Kidney capillary endothelial cell (primary cell): ENCODE measurements at places on chromosomes 4 and X.

DNA sequence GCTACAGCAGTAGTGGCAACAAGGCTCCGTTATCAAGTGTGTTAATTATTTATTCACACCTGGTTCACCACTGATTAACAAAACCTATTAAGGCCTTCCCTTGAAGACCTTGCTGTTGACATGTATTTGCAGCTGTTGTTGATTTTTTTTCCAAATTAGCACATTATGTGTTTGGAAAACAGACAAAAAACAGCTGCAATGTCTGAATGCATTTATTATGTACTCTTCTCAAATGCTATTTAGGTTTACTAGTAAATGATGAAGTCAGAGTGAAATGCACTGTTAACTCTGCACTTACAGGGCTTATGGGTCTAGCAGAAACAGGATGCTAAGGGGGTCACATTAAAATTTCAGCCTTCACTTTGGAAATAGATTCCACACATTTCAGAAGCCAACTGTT lies 99.5 kb upstream of the PCDH7 start:
- no peak for DNase-seq

DNA sequence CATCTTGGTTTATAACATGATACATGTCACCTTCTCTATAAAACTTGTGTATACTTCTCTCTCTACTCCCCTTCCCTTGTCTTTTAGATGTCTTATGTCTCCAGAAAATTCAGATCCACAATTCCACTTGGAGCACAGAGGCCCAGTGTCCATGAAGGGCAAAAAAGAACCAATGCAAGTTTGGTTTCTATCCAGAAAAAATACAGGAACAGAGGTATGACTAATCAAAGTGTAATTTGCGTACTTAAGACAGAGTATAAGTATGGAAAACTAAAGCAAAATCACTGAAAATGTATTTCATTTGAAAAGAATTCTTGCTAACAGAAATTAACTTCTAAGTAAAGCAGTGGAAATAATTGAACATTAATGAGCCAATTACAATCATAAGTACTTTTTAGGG lies 46.2 kb downstream of the GUCY1B1 start:
- no peak for DNase-seq

DNA sequence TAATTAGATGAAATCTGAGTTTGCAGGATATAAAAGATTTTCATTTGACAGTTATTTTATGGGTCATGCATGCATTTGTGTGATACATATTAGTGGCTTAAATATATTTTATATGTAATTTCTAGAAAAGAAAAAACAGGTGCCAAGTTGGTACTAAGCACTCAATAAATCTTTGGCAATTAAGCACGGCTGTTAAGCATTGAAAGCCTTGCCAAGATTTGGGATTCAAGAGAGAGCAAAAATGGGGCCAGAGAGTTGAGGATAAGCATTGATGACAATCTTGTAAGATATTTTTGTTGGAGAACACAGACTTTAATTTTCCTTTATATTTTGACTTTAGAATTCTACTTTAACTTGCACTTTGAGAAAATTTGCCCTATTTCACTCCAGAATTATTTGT lies 249.8 kb upstream of the MAD2L1 start:
- no peak for DNase-seq

GRCh38 chr4:185865901-185866328 lies 53.9 kb upstream of the SORBS2 start:
- no peak for DNase-seq

DNA sequence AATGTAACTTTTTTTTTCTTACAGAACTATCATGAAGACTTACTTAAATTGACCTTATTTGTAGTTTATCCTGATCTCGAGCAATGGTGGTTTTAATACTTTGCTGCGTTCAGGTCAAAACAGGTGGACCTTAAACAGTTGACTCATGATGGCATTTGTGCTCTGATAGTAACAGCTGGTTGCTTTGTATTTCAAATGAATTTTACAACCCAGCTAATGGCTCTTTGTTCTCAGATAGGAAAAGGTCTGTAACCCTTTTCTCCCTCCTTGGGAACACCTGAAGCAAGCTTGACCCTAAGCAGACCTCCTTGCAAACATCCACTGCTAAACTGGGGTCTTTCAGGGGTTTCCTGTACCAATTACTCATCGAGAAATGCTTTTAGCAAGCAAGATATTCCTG lies 79.2 kb downstream of the F11 start:
- no peak for DNase-seq

DNA sequence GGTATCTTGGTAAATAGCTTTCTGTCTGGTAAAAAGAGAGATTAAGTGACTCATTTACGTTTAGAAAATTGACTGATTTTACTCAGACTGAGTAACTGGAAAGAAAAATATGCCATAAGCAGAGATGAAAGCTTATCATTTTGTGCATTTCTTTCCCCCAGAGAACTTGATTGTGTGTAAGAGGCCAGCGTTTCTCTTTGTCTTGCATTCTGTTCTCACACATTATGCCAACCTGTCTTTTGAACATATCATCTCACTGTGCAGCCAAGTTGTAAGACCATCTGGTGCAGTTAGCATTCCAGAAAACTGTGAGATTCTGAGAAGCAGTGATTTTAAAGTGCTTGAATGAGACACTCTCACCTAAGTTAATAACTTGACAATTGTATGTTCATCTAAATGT lies 651.3 kb downstream of the TECRL start:
- no peak for DNase-seq

- no peak for DNase-seq
These were observed 530.8 kb downstream of the GRXCR1 start for GRCh38 chr4:43423276-43423675.

- no peak for DNase-seq
These were observed 195.2 kb upstream of the SLC7A11 start for GRCh38 chr4:138437263-138437851.

- DNase-seq: no peak
These were observed 299.5 kb upstream of the CLNK start for GRCh38 chr4:10983885-10984640.

DNA sequence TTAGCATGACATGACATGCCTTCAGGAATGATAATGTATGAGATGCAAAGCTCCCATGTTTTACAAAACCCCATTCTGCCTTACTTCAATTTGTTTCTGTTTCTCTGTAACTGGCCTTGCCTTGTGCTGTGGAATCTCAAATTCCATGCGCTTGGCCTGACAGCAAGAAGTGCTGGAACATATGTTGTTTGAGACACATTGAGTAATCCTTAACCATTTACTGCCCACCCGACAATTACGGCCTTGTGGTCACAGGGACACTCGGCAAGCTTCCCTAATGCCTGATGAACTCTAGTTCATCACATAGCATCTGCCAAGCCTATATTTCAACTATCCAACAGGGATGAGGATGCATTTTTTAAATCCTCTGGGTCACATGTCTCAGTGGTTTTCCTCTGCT lies 226.4 kb upstream of the CASK start:
- DNase-seq: no peak

- peak; percentile 51 for DNase-seq
These were observed 577 bp upstream of the GLRA2 start for GRCh38 chrX:14528629-14529289.

GRCh38 chr4:37652747-37653527 lies 33.2 kb downstream of the RELL1 start:
- DNase-seq: no peak

DNA sequence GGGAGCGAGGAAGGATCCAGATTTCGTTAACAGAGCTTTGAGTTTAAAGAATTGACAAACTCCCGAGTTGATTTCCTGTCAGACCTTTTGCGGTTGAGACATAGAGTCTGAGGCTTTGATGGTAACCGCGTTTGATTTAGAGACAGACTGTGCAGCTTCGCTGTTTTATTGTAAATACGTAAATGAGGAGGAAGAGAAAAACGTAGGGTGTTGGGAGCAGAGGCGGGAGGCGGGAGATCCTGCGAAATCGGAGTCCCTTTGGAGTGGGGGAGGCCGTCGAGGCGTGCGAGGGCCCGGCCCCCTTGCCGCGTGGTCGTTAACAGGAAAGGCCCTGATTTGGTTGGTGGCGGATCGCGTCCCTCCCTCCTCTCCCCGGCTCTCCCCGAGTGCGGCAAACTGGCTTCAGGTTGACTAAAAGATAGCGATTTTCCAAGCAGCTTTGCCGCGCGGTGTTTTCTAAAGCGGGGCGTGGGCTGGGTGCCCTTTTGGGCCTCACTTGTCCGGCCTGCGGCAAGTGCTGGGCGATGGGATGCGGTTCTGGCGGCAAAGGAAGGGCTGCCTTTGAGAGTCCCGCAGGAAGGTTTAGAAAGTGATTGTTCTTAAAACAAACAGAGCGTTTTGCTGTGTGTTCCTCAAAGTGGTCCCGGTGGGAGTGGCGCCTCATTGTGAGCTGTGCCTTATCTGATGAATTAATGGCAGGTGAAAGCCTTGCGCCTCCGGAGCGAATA lies 857 bp downstream of the SCML1 start:
- no peak for DNase-seq

- DNase-seq: no peak
These were observed 41.1 kb downstream of the REELD1 start for GRCh38 chr4:146255463-146255862.

DNA sequence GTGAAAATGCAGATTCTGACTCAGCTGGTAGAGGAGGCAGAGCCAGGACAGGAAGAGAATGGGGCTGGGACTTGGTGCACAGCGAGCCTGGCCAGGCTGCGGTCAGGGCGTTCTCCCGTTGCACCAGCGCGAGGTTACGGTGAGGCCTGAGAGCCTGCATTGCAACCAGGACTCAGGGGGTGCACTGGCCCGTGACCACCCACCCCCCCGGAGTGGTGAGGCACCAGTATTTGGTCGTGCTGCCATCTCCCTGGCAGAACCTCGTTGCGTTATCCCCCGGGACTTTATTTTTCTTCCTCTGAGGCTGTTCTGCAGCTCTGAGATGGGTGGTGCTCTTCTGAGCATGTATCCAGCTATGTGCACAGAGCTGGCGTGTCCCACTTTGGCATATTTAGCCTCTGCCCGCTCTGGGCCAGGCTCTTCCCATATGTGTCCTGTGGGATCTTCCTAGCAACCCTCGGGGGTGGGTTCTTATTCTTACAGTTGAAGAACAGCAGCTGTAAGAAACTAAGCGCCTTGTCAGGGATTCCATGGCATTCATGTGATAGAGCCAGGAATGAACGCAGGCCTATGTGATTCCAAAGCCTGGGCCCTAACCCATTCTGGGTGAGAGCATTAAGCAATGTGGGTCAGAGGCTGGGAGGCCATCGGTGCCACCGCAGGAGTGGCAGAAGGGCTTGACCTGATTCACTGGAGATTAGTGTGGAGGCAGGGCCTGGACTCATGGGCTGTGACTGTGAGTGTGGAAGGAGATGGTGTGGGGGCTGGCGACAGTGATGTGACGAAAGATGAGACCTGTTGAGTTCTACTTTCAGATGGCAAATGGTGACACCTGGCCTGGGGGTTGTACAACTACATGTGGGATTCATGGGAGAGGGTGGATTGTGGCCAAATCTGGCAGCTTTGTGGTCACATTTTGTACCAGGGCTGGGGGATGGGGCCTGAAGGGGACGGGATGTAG lies 3.1 kb downstream of the TADA2B start:
- DNase-seq: no peak

- no peak for DNase-seq
These were observed 317.1 kb upstream of the PABPC4L start for GRCh38 chr4:134518574-134519217.

GRCh38 chr4:70874268-70875156 lies 27.7 kb upstream of the MOB1B start:
- DNase-seq: no peak

DNA sequence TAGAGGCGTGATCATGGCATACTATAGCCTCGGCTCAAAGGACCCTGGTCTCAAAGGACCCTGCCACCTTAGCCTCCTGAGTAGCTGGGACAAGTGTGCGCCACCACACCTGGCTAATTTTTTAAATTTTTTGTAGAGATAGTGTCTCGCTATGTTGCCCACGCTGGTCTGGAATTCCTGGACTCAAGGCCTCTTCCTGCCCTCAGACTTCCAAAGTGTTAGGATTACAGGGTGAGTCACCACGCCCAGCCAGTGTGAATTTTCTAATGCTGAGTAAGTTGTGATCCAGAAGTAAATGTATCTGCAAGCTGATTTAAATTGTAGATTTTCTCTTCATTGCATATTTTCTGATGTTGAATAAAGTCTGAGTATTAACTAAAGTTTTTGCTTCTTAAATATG lies 2.6 kb upstream of the ZNF674 start:
- peak; percentile 52 for DNase-seq

DNA sequence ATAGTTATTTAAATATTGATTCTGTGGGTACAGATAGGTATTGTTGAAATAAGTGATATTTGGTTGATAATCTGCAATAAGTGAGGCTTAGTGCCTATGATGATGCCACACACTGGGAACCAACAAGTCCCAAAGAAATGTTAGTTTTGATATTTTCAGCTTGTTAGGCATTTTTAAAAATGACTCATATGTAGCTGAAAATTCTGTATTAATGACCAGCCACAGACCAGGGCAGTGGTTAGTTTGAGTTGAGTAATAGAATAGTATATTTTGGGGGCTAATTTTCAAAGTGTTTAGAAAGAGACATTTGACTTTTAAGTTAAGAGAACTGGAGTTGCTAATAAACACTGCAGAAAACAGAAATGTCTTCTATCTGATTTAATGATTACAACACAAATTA lies 9.4 kb downstream of the INTU start:
- no peak for DNase-seq

DNA sequence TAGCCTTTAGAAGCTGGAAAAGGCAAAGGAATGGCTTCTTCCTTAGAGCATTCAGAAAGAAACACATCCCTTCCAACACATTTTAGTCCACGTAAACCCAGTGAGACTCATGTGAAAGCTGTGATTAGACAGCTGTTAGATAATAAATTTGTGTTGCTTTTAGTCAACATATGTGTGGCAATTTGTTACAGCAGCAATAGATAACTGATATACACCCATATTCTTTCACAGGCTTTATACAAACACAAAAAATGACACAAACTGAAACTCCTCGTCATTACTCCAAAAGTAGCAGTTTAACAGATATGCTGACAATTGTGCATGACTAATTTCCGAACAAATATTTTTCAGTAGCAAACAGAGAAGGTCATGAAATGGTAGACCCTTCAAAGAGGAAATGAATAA lies 65.3 kb downstream of the ANTXR2 start:
- DNase-seq: peak; percentile 63

- no peak for DNase-seq
These were observed 774.8 kb upstream of the TENM3 start for GRCh38 chr4:181468451-181468850.

GRCh38 chrX:39063702-39064101 lies 262.4 kb downstream of the MID1IP1 start:
- DNase-seq: no peak

DNA sequence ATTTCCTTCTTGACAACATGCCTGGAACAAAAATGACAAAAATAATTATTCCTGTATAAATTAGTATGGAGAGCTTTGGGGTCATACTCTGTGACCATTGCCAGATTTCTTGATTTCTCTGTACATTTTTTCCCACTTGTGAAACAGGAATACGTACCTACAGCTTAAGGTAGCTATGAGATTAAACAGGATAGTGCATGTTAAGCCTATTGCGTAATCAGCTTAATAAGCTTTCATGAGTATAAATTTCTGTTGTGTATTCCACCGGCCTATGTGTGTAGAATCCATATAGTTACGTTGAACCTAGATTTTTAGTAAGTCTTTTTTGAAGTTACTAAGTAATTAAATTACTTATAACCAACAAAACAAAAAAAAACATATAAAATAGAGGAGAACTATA lies 334.9 kb downstream of the DCTD start:
- no peak for DNase-seq

- no peak for DNase-seq
These were observed 14.8 kb downstream of the LHFPL1 start for GRCh38 chrX:112664924-112665323.

- no peak for DNase-seq
These were observed 5.6 kb downstream of the PAK3 start for GRCh38 chrX:111101580-111101979.

GRCh38 chr4:167290678-167291077 lies 56.4 kb upstream of the SPOCK3 start:
- DNase-seq: peak; percentile 33

- DNase-seq: peak; percentile 14
These were observed 72.0 kb upstream of the MAGEB16 start for GRCh38 chrX:35726176-35726575.
